ENCODE measurements at places on chromosomes 4 and X.

- no peak for DNase-seq
Measured at GRCh38 chr4:146063143-146063542, 112.4 kb upstream of the LSM6 start.

DNA sequence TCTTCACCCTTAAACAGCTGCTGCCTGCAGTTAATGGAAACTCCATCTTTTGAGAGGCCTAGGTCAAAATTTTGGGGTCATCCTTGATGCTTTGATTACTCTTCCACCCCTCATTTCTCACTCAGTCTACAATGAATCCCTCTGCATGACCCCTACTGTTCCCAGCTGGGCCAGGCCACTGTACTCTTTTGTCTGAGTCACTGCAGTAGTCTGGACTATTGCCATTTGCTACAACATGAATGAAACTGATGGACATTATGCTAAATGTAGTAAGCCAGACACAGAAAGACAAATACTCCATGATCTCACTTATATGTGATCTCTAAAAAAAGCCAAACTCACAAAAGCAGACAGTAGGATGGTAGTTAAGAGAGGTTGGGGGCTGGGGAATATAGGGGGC, 28.3 kb downstream of the STK32B start:
- DNase-seq: no peak

- no peak for DNase-seq
Measured at GRCh38 chr4:126853715-126854114, 779.0 kb upstream of the INTU start.

DNA sequence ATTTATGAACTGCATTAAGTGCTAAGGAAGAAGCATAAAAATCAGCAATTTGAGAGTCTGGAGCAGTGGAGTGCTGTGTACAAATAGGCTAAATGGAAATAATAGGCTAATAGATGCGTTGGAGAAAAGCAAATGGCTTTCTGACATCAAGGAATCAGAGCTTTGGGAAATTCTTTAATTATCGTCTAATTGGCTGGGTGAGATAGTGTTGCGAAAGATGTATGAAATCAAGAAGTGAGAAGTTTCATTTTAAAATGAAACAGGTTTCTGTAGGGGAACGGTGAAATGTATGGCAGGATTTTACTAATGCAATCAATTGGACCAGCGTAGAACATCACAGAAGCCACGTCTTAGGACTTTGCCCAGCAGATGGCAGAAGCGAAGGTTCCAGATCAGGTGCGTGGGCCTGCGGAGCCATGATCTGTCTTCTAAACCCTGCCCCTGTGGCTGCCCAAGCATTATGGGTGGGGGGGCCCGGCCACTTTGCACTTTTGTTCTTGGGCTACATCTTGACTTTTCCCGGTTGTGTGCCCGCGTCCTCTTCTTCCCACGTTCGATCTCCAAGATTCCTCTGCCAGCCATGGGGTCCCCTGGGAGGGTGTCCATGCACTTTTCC, 118.5 kb upstream of the SHISA3 start:
- no peak for DNase-seq

- peak; percentile 19 for DNase-seq
Measured at GRCh38 chrX:1336331-1336943, at the start of gene IL3RA. TSS of gene IL3RA (plus strand) at chrX:1336785. CDS start at chrX:1341766, 4,981 bp downstream.

DNA sequence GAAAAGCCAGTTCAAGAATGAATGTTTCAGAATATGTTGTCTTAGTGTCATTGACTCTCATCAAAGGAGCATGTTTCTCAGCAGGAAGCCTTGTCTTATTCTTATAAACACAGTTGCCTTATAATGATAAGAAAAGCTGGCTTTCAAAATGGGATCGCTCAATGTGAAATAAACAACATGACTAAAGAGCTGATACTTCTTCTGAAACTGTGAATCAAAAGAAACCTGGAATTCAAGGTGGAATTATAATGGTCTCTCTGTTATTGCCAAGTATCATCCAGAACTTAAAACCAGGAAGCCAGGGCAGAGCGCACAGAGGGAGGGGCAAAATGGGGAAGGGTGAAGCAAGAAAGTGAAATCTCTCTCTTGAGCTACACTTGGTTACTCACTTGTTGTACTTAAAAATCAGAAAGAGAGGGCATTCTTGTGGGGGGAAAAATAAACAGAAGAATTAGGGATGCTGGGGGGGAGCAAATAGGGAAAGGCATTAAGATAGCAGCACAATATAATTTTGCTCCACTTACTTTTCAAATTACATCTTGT, 270.0 kb downstream of the MAPK10 start:
- no peak for DNase-seq

GRCh38 chr4:184392748-184393559, 81.4 kb downstream of the IRF2 start:
- DNase-seq: no peak

GRCh38 chr4:183342541-183343533, 20.6 kb upstream of the CLDN24 start:
- DNase-seq: no peak

DNA sequence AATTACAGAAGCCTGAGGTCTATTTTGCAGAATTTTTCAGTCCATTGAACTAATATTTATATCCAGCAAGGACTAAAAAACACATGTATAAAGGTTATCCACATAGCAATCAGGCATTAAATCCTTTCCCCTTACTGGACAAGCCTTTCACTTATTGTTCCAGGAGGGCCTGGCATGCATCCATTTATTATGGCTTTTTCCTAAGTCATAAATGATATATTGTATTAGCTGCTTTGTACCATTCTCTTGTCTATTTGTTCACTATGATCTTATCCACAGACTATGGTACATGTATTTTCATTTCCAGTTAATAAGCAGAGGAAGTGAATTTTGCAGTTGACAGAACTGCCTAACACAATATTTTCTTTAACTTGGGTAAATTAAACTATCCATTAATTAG, 105.4 kb upstream of the ANK2 start:
- no peak for DNase-seq

DNA sequence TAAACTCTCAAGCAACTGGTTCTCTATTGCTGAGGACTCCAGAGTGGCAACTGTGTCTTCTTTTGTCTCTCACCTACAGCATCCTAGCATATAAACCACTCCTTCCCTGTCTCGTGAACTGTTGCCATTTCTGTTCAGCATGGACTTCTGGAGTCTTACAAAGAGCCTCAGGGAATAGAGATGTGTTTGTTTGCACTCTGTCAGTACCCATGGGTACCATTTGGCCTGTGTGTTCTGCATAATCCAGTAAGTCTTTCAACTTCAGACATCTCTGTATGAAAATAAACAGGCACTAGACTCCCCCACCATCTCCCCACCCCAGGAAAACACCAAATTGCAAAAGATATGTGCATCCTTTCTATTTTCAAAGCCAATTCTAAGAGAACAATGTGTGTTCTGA, 1351.6 kb upstream of the PABPC4L start:
- DNase-seq: no peak

- no peak for DNase-seq
Measured at GRCh38 chrX:154402622-154403127, 4.5 kb downstream of the RPL10 start.

- no peak for DNase-seq
Measured at GRCh38 chr4:141246683-141247429, 26.2 kb downstream of the ZNF330 start.

DNA sequence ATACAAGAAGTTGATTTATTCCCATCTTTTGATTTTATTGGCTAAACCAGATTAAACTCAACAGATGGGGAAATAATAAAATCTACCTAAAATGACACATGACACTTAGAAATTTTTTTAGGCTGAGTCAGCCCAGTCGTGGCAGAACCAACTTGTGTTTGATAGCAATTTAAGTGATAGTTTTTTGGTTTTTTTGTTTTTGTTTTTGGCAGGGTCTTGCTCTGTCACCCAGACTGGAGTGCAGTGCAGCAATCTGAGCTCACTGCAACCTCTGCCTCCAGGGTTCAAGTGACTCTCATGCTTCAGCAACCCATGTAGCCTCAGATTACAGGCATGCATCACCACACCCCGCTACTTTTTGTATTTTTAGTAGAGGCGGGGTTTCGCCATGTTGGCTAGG, 370.3 kb upstream of the NOCT start:
- no peak for DNase-seq

GRCh38 chr4:149280806-149281205, 534.8 kb downstream of the IQCM start:
- DNase-seq: no peak

DNA sequence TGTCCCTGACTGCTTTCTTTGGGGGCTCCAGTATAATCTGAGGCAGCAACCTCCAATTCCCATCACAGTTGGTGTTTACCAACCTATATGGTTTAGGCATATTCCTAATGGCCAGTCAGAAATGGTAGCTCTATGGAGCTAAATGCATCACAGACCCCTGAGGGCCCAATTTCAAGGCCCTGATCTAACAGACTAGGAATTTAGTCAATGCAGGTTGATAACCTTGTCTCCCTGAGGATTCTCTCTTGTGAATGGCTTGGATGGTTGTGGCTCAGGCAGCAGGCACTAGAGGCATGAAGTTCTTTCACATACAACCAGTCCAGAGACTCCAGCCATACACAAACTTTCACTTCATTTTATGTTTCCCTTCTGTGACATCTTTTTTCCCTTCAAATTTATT, 59.4 kb downstream of the TMPRSS11F start:
- DNase-seq: no peak

- DNase-seq: no peak
Measured at GRCh38 chrX:129908636-129909035, 2.7 kb downstream of the UTP14A start.

- DNase-seq: no peak
Measured at GRCh38 chrX:96407072-96407471, 277.6 kb upstream of the DIAPH2 start.

DNA sequence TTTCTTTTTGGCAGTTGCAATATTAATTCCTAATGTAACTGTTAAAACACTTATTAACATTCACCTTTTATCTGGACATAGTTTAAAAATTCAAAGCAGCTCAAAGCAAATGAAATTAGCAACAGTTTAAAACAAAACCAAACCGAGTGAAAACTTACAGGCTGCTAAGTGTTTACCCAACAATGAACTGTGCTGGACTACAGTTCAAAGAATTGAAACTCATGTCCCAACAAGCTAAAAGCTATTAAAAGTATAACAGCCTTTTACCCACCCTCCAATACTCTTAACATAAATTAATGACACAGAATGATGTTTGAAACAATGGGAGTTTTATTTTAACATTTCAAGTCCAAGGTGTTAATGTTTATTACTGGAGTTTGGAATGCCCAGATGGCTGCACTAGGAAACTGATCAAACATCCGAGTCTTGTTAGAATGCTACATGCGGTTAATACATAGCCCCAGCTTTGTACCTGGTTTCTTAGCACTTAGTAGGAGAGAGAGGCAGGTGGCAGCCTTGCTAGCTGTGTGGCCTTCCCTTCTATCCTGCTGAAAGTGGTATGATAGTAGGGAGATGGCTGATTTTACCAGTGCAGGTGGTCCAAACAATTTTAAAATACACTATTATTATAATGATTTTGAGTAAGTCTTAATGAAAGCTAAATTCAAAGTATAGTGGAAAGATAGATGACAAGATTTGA, 21.1 kb upstream of the FRYL start:
- DNase-seq: no peak

DNA sequence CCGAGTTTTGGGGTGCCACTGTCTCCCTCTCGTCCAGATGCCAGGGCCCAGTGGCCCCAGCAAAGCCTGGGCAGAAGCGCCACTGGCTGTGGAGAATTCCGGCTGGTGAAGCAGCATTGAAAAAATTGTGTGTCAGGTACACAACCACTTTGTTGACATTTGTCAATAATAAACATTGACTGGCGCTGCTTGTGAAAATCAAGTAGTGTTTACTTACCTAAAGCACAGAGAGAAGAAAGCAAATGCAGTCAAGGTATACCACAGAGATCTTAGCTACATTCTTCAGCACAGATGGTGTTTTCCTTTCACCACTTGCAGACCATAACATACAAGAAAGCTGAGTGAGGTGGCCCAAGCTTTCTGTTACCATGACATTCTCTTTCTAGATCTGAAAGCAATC, 14.5 kb upstream of the SLC7A11 start:
- DNase-seq: no peak

DNA sequence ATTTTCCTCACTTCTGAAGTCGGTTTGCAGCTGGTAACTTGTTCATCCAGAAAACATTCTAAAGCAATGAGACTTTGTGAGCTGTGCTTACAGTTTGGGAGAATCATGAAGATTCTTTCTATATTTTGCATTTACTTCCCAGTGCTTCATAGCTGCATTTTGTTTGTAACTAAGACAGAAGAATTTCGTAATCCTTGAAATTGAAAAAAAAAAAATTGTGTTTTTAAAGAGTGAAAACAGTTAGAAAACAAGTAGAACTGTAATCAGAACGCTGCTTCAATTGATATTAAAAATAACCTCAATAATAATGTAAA, 392.4 kb downstream of the UNC5C start:
- no peak for DNase-seq

DNA sequence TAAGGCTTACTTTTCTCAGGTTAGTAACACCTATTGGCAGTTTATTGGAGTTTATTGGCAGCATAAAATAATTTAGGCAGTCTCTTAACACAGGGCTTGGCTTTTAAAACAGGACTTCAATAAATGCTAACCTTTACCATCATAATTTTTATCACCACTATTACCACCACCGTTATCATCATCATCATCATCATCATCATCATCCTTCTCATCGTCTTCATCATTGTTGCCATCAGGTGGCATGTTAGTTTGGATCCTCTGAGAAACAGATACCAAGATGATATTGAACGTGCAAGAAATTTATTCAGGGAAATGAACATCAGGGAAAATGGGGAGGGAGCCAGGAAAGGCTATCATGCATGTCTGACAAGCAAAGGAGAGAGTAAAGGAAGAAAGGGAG, 16.2 kb downstream of the GBA3 start:
- no peak for DNase-seq

DNA sequence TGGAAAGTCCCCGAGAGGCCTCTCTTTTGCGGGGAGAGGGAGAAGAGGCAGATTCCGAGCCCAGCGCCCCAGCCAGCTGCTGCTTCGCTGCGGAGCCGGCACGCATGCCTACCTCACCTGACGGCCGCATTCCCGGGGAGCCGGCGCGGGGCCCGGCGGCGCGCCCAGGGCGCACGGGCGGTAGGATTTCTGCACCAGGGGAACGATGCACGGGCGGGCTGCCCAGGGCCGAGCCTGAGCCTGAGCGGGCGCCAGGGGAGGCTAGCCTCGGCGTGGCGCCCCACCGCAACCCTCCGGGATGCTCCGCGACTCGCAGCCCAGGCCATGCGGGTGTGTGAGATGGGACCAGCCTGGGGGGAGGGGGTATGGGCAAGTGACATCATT, 81.3 kb upstream of the SCML1 start:
- no peak for DNase-seq

- DNase-seq: peak; percentile 56
Measured at GRCh38 chrX:76253432-76253831, 80.6 kb downstream of the PBDC1 start.

DNA sequence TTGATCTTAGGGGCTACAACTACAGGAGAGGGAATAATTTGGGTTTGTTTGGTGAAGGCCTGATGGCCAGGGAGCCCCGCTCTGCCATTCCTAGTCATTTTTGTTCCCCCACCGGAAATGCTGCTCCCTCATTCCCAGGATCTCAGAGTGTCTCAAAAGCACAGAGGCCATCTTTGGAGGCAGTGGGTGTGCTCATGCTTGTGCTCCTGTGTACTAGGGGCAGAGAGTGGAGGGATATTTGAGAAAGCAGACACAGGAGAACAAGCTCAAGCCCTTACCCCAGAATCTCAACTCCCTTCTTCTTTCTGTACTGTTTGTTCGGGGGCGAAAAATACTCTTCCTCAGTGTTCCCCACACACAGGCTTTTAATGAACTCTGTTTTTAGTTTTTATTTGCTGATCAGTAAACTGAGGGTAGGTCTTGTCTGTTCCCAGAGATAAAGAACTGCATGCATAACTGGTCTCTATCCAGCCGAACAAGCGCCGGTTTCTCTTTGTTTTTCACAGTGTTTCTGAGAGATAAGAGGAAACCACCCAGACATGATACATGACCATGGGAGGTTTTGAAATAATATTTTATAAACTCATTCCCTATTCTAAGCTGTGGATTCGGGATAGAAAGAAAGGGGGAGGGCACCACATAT, 32.9 kb upstream of the XK start:
- DNase-seq: no peak
